ENCODE measurements at places on chromosomes 4 and X.

DNA sequence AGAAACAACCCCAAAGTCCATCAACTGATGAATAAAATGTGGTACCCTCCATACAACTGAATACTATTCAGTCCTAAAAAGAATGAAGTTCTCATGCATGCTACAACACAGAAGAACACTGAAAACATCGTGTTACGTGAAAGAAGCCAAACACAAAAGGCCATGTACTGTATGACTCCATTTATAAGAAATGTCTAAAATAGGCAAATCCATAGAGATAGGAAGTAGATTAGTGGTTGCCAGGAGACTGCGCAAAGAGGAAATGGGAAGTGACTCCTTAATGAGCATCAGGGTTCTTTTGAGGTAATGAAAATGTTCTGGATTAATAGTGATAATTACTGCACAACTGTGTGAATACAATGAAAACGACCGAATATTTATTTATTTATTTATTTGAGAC, 23.4 kb downstream of the FBXW7 start:
- no peak for DNase-seq

- no peak for DNase-seq
Observed at GRCh38 chr4:25928379-25929297, 14.6 kb downstream of the SMIM20 start.

DNA sequence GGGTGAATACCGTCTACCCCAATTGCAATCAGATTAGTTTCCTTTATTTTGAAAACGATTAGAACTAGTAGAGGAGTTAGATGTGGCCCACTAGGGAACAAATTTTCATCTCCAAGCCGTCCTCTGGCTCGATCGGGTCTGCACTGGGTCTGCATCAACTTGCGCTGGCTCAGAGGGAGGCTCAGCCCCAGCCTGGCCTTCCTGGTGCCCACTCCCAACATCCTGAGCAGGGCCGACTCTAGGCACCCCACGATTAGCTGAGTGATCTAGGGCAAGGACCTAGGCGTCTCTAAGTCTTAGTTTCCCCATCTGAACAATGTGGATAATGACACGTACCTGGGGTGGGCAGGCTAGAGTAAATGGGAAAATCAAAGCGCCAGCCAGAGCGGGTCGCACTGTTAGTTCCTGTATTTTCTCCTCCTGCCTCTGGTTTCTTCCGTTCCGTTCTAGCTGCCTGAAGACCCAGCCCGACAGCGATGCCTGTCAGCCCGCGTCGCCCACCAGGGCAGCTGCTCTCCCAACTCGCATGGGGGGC, 7.7 kb upstream of the HAND2 start:
- DNase-seq, result no peak

- DNase-seq, result no peak
Observed at GRCh38 chr4:138412847-138413246, 170.7 kb upstream of the SLC7A11 start.

- DNase-seq, result no peak
Observed at GRCh38 chr4:16706251-16706650, 192.2 kb downstream of the LDB2 start.

DNA sequence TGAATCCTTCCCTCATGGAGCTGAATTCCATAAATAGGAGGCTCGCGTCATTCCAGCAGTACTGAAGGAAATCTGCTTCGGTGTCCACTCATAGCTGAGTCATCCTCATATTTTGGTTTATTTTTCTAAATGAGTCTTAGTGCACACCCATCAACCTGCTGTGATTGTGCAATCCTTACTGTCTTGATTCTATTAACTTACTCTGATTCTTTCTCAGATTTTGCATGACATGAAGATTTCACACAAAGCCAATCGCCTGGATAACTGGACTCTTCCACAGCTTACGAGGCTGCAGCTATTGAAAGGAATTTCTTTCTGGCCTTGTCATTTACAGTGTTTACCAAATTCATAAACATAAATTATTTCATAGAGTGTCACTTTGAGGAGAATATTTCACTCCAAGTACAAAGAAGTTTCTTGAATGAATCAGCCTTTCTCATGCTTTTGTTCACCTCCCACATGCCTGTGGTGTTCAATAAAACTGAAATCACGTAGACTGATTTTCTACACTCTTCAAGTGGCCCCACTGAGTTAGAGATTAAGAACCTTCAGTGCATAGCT, 207.6 kb upstream of the SLITRK2 start:
- DNase-seq, result no peak

All from nucleus accumbens (tissue), 56 donors.